ENCODE measurements at places on chromosomes 16 and 17.

- no peak for DNase-seq
Observed at GRCh38 chr17:83106913-83107655, 27.7 kb downstream of the METRNL start.

DNA sequence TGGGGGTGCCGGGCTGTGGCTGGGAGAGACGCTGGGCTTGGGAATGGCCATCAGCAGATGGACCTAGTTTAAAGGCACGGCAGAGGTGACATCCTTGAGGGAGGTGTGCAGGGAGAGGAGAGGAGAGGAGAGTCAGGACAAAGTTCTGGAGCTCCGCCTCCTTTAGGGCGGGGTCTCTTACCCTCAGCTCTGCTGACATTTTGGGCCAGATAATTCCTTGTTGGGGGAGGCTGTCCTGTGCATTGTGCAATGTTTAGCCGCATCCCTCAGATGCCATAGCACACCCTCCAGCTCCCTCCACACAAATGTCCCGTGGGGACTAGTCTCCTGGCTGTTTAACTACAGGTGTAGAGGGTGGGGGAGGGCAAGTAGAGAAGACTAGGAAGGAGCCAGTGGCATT lies 48.3 kb downstream of the ARHGAP23 start:
- no peak for DNase-seq

DNA sequence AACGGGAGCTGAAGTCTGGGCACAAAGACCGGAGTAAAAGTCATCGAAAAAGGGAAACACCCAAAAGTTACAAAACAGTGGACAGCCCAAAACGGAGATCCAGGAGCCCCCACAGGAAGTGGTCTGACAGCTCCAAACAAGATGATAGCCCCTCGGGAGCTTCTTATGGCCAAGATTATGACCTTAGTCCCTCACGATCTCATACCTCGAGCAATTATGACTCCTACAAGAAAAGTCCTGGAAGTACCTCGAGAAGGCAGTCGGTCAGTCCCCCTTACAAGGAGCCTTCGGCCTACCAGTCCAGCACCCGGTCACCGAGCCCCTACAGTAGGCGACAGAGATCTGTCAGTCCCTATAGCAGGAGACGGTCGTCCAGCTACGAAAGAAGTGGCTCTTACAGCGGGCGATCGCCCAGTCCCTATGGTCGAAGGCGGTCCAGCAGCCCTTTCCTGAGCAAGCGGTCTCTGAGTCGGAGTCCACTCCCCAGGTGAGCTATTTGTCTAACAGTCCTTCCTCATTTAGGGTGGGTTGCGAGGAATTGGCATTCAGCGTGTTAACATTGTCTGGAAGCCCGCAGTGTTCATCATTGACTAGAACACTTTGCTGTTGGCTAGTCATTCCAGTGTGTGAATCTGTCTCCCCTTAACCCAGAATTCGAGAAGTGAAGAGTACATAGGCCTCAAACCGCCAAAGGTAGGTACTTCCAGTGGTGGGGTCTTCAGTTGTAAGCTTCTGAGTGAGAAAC lies 1.5 kb downstream of the CDK12 start:
- no peak for DNase-seq

GRCh38 chr16:1105888-1106620 lies 10.0 kb upstream of the C1QTNF8 start:
- no peak for DNase-seq

DNA sequence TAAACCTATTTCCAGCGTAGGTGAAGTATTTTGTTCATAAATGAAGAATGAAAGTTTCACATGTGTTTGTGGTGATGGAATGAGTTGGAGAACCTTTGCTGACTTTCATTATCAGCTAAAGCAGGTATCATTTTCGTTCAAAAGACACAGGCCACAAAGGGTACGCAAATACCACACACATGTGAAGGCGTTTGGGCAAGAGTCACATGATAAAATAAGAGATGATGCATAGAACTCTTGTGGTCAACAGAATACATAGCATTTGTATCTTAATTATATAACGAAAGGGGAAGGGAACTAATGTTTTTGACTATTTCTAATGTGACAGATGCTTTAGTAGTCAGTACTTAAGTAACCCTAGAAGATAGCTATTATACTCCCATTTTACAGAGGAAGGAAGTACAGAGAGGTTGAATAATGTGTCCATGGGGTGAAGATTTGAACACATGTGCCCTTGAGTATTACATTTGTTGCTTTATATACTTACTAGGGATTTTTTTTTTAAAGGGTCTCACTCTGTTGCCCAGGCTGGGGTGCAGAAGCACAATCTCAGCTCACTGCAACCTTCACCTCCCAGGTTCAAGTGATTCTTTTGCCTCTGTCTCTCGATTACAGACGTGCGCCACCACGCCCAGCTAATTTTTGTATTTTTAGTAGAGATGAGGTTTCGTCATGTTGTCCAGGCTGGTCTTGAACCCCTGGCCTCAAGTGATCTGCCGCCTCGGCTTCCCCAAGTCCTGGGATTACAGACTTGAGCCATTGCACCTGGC lies 4.8 kb downstream of the RPA1 start:
- DNase-seq: peak; percentile 89

GRCh38 chr16:56115817-56116576 lies 75.3 kb upstream of the GNAO1 start:
- no peak for DNase-seq

GRCh38 chr17:75633486-75634375 lies 497 bp downstream of the SMIM5 start:
- peak; percentile 19 for DNase-seq

GRCh38 chr16:76237471-76237870 lies 39.7 kb upstream of the CNTNAP4 start:
- no peak for DNase-seq

GRCh38 chr16:11093572-11094074 lies 149.3 kb downstream of the CLEC16A start:
- no peak for DNase-seq

DNA sequence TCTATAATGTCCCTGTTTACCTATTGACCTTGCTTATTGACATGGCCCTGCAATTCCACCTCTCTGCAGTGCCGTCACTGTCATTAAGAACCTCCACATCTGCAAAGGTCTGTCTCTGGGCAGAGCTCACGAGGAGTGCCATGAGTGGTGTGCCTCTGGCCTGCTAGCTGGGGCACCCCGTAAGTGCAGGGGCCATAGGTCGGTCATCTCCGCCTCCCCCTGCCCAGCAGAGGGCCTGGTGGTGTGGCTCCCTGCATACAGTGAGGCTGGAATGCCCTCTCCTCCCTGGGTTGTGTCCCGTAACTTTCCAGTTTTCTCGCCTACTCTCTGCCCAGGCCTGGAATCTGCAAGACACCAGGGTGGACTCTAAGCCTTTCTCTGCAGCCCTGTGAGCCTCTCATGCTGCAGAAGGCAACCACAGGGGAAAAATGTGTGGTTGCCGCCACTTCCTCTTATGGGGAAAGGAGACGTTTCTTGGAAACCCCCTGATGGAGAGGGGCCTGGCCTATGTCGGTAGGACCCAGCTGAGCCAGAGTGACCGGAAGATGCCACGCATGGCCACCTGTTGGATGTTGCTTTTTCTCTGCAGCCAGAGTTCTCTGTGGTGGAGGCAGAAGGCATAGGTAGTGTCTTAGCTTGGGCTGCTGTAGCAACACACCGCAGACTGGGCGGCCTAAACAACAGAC lies 2.7 kb upstream of the SNX20 start:
- DNase-seq: peak; percentile 76

GRCh38 chr16:68800257-68800875 lies 43.0 kb upstream of the TANGO6 start:
- DNase-seq: peak; percentile 61

DNA sequence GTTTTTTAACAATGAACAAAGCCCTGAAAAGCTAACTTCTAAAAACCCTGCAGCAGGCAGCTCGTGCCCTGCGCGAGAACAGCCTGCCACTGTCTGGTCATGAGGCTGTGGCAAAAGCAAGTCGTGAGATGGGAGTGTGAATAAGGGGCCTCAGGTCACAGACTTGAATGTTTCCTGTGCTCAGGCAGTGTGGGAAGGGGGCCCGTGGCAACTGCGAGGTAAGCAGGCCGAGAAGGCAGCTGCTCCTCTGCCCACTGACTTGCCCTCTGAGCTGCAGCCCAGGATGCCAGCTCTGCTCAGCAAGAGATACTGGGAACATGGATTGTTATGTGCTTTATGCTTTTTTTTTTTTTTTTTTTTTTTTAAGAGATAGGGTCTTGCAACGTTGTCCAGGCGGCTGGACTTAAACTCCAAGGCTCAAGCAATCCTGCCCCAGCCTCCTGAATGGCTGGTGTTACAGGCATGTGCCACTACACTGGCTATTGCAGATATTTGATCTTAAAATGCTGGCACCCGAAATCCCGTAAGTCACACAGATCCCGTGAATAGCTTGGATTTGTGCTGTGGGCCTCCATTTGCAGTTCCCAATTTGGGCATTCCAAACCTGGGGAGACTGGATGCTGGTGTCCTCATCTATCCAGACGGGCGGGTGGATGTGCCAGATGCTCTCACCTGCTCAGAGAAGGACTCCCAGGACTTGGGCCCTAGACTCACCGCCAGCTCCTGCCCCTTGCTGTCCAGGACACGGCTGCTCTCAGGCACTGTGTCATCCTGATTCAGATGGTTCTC lies 44.0 kb downstream of the UBN1 start:
- no peak for DNase-seq

DNA sequence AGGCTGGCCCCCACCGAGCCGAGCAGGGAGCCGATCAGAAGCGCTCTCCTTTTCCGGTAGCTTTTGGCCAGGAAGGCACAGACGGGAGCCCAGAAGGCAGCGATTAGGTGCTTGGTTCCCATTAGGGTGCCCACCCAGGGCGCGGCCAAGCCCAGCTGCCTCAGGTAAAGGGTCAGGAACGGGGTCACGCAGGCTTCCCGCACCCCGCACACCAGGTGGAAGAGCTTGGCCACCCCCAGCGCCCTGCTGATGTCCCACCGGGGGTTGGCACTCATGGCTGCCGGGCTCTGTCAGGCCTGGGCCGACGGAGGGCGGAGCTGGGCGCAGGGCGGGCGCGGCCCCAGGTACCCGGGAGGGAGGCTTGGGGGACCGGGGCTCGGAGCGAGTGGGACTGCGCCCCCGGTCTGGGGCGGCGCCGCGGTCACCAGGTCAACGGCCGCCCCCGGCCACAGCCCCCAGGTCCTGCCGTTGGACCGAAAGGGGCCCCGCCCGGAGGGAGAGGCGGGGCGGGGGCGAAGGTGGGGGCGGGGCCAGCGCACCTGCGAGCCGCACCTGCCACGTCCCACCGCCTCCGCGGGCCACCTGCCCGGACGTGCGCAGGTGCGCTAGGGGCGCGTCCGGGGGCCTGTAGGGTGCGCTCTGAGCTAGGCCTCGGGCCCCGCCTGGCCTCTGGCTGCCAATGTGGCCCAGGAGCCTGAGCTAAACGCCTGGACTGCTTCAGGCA lies at the start of gene MFSD6L:
MFSD6L (minus strand) TSS at position 520 of the 724 bp plus-strand sequence; CDS start at position 275, 245 bp downstream.
- no peak for DNase-seq

DNA sequence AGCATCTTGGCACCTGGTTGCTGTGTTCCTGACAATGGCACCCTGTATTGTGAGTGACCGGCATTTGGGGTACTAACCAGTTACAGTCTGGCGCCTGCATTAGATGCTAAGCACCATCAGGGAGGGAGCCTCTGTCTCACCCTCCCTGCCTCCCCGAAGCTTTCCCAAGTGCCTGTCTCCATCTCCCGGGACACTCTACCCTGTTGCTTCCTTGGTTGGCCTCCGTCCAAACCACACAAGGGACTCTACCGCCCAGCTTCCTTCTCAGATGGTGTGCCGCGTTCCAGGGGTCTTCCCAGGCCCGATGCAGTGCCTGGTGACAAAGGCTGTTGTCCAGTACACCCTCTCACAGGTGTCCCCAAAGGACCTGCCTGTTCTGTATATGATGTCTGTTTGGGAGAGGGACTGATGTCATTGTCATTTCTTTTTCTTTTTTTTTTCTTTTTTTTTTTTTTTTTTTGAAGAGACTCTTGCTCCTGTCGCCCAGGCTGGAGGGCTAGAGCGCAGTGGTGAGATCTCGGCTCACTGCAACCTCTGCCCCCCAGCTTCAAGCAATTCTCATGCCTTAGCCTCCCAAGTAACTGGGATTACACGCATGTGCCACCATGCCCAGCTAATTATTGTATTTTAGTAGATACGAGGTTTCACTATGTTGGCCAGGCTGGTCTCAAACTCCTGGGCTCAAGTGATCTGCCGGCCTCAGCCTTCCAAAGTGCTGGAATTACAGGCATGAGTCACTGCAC lies 6.7 kb downstream of the SNN start:
- no peak for DNase-seq

DNA sequence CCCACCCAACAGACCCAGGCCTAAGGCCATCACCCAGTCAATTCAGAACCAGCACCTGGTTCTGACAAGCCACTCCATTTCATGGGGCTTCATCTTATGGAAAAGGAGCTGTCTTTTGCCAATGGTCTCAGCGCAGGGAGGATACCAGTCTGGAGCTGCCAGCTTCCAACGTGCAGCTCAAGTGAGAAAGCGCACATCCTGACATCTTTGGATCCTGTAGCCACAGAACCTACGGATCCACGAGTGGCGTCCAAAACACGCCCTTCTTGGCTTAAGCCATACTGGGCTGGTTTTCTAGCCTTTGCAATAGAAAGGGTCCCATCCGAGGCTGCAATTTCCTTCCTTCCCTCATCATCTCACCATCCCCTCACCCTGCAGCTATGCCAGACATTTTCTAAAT lies 101.8 kb downstream of the GAS7 start:
- no peak for DNase-seq

- DNase-seq: no peak
Observed at GRCh38 chr17:34006126-34006525, 249.0 kb upstream of the CCL2 start.

DNA sequence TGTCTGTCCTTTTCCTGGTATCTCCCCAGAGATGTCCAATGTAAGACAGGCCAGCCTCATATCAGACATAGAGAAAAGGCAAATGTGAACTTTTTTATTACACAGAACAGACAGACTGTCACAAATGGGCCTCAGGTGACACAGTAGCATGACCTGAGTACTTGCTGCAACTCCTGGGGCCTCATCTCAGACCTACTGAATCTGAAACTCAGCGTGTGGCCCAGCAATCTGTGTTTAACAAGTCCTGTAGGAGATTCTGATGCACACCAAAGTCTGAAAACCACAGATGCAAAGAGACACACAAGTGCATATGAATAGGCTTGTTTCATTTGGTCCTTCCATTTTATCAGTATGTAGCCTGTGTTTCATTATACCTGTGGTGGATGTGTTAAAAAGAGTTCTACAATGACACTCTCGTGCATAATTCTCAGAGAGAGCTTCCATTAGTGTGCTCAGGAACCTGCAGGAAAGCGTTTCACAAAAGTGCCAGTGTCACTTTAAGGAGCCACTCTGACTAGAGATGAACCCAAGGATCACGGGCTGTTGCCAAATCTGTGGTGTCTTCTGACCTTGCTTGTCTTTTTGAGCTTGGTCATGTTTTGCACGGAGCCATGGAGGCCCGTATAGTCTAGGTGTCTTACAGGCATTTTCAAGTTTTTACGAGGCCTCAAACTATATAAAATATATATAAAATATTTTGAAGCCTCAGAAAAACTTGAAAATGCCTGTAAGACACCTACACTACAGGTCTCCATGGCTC lies 33.8 kb upstream of the NF1 start:
- DNase-seq: peak; percentile 36

- DNase-seq: no peak
Observed at GRCh38 chr17:61205401-61205800, 194.2 kb upstream of the TBX2 start.

All from GM12864 (cell line).